ENCODE measurements at places on chromosomes 12 and 14.

DNA sequence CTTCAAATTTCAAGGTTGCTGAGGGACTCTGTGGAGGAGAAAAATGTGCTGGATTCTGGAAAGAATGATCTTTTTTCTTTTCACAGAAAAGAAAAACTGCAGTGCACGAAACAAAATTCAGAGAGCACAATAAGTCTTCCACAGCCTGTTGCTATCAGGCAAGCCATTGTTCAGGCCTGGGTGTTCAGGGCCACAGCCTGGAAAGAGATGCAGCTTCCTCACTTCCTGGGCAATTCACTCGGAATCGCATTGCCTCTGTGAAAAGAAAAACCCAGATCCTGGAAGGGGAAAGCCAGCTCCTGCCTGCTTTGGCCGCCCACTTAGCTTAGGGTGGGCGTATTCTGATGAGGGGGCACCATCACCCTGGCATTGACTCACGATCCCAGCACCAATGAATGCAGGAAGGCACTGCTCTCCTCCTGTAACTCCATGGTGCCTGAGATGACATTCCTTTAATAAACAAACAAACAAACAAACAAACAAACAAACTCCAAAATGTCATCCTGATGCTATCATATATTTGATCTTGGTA lies 863.9 kb downstream of the BCL11B start:
- DNase-seq = no peak

DNA sequence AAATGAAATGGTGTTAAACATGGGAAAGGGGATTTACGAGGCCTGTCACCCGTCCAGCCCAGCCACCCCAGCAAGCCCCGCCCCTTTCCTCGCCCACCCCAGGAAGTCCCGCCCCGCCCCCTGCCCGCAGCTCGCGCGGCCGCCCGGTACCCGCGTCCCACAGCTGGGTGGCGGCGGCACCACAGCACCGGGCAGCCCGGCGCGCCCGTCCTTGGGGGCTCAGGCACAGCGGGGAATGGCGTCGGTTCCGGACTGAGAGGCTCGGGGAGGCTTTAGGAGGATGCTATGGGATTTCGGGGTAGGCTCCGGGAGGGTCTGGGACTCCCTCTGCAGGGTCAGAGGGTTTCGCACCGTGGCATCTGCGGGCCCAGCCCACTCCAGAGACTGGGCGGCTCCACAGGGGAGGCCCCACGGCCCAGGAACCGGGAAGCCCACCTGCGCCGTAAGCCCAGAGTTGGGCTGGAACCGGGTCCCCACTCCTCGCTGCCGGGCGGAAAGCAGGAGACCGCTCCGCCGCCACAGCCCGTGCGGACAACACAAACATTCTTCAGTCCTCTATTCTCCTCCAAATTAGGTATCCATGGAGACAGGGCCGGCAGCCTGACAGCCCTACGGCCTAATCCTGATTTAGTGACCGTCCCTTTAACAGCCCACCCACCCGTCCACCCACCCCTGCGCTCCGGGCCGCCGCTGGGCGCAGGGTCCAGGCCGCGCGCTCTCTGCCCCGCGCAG lies 1.4 kb downstream of the FIGNL2 start:
- DNase-seq = no peak

- no peak for DNase-seq
Measured at GRCh38 chr14:34911209-34912150, 36.3 kb upstream of the BAZ1A start.

GRCh38 chr12:53224897-53225634 lies 6.9 kb downstream of the RARG start:
- no peak for DNase-seq

GRCh38 chr14:94372021-94372605 lies 16.3 kb downstream of the SERPINA1 start:
- DNase-seq = no peak

DNA sequence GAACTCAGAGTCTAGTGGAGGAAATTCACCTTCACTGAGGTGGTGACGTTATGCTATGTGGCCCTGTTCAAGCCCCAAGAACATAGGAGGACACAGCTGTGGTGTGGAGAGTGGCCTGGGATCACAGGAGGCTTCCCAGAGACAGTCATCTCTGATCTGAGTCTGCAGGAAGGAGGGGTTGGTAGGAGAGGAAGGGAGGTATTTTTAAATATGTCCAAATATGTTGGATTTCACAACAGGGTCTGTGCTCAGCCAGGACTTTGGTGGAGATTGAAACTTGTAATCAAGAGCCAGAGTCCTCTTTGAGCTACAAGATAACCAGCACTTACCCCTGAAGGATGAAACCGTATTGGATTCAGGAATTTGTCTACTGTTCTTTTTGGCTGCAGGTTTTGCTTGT lies 26.4 kb upstream of the MED13L start:
- no peak for DNase-seq

- DNase-seq = no peak
Measured at GRCh38 chr14:41355866-41356265, 250.8 kb upstream of the LRFN5 start.

- no peak for DNase-seq
Measured at GRCh38 chr14:101791919-101792572, 30.5 kb downstream of the PPP2R5C start.

- no peak for DNase-seq
Measured at GRCh38 chr14:23062002-23062401, 4.7 kb upstream of the CDH24 start.

- no peak for DNase-seq
Measured at GRCh38 chr14:80054020-80054419, 157.3 kb downstream of the DIO2 start.

- DNase-seq = no peak
Measured at GRCh38 chr12:114912811-114913210, 228.8 kb upstream of the TBX3 start.

DNA sequence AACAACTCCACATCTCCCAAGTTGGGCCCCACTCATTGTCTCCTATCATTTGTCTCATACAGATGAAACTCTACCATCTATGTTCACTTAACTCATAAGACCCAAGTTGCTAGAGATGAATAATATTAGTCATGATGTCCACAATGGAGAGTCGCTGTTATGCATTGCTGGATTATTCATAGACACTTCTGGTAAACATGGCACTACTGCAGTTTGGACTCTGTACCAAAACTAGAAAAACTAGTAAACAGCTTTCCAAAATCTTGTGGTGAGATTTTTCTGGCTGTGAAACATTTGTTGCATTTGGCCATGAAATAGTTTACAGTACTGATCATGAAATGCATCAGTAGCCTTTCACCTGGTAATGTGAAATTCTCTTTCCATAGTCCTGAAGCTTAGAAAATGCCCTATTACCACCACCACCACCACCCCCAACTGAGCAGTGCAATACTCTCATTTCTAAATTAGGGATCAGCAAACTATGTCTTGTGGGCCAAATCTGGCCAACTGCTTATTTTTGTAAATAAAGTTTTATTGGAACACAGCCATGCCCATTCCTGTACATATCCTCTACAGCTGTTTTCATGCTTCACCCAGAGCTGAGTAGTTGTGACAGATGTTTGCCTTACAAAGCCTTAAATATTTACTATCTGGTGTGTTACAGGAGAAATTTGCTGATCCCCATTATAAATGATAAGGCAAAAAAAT lies 236.5 kb downstream of the DPF3 start:
- DNase-seq = no peak

- peak; percentile 86 for DNase-seq
Measured at GRCh38 chr12:69154585-69155363, 84.6 kb upstream of the CPSF6 start.

DNA sequence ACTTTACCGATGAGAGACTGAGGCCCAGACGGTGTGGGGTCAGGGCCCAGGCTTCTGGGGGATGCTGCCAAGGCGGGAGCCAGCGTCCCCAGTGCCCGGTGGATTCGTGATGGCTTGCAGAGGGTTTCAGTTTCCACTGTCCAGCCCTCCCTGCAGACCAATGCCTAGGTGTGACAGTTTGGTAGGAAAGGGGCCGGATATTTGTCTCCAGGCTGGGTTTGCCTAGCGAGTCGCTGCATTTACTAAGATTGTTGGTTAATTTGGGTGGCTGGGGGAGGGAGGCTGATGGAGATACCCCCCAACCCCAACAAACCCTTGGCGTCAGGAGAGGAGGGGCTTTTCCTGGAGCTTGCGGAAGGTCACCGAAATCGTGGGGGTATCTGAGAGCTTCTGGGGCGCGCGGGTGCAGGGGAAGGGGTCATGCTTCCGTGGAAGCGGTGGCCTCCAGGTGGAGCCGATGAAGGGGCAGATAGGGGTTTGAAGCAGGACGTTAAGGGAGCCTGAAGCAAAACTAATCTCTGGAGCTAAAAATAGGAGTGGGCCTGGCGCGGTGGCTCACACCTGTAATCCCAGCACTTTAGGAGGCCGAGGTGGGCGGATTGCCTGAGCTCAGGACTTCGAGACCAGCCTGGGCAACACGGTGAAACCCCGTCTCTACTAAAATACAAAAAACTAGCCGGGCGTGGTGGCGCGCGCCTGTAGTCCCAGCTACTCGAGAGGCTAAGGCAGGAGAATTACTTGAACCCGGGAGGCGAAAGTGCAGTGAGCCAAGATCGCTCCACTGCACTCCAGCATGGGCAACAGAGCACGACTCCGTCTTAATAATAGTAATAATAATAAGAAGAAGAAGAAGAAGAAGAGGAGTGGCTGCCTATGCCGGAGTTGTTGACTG lies 1.1 kb upstream of the CDC42BPB start:
- DNase-seq = no peak

- DNase-seq = no peak
Measured at GRCh38 chr12:24113701-24114100, 164.2 kb upstream of the SOX5 start.

DNA sequence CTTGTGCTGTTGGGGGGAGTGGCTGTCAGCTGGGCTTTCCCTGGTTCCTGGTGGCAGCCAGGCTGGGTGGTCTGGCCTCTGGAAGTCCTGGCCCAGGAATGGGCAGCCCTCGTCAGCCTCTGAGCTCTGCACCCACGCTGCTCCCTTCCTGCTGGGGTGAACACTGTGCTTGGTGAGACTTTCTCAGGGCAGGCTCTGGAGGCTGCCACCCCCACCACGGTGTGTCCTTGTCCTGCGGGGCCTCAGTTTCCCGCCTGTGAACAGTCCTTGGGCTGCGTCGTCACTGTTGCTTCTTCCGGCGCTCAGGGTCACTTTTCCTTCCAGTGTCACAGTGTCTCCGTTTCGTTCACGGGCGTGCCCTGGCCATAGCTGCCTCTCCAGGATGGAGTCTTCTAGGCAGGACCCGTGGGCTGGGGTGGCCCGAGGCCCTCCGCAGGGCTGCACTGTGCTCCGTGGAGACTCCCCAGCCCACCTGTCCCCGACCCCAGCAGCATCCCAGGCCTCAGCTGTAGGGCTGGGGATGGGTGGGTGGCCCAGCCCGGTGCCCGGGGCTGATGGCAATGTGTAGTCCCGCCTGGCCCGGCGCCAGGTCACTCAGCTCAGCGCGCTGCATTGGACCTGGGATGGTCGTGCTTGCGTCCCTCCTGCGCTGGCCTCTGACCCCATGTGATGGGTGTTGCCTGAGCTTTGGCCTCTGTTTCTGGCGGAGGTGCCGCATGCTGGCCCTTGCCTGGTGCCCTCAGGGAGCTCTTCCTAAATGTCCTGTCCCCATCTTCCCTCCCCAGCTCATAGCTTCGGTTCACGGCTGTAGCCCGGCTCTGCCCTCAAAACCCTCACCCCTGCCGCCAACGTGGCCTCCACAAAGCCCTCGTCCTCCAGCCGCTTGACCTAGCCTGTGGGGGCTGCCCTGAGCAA lies 6.8 kb downstream of the KIF26A start:
- no peak for DNase-seq

- DNase-seq = no peak
Measured at GRCh38 chr14:100476012-100476822, 111.0 kb downstream of the BEGAIN start.

DNA sequence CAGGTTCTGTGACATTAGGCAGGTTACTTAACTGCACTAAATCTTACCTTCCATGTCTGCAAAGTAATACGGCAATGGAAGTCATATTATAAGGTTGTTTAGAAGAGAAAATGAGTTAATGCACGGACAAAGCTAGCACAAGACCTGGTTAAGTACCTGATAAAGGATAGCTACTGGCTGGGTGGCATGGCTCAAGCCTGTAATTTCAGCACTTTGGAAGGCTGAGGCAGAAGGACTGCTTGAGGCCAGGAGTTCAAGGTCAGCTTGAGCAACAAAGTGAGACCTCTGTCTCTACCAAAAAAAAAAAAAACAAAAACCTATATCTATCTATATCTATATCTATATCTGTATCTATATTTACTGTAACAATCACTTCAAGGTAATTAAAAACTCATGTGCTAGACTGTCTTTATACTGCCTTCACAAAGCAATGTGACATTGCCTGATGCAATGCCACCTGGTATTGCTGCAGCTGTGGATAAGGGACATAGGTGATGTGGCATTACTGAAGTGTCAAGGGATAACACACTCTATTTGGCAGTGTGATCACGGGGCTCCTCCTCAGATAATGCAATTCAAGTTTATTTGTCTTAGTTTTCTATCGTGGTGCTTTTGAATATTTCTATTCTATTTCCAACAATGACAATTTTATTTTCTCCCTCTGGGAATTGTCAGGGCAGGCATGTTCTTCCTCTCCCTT lies 107.1 kb downstream of the PAX9 start:
- peak; percentile 40 for DNase-seq

DNA sequence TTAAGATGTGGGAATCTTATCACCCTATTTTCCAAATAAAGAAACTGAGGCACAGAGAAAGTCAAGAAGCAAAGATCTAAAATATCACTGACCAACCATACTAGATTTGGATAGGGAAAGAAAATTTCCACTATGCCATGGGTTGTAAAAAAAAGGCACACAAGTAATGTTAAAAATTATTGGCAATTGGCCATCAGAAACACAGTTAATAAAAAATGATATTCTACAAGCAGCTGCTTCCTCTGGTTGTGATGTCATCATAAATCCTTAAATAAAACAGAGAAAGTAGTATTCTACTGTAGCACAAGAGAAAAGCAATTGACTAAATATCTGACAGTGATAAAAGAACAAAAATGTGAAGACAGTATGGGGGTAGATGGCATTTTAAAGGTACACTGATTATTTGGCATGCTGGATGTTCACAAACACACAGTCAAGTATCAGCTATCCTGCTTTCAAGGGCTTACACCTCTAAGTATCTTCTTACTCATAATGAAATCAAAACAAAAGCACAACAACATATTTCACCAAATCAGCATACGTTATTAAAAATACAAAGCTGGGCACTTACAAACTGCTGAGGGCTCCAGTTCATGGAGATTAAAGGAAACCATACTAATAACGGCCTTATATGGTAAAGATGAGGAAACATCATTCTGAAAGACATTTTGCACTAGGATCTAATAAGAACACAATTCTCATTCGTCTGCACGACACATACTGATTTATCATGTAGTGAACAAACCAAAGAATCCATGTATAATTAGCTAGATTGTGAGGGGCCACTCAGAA lies 45.7 kb downstream of the CORO1C start:
- DNase-seq = peak; percentile 55

- DNase-seq = no peak
Measured at GRCh38 chr14:68586896-68587751, 205.7 kb downstream of the ZFP36L1 start.

- DNase-seq = no peak
Measured at GRCh38 chr12:88433997-88434703, 146.1 kb downstream of the KITLG start.

- DNase-seq = no peak
Measured at GRCh38 chr12:5451251-5451650, 19.3 kb downstream of the NTF3 start.
